ENCODE measurements at places on chromosomes 12 and 14.
A peak's percentile ranks its signal among the peaks of the same experiment; 100 is the strongest.

GRCh38 chr12:102993537-102993936, 36.1 kb downstream of the ASCL1 start:
- DNase-seq, result no peak

DNA sequence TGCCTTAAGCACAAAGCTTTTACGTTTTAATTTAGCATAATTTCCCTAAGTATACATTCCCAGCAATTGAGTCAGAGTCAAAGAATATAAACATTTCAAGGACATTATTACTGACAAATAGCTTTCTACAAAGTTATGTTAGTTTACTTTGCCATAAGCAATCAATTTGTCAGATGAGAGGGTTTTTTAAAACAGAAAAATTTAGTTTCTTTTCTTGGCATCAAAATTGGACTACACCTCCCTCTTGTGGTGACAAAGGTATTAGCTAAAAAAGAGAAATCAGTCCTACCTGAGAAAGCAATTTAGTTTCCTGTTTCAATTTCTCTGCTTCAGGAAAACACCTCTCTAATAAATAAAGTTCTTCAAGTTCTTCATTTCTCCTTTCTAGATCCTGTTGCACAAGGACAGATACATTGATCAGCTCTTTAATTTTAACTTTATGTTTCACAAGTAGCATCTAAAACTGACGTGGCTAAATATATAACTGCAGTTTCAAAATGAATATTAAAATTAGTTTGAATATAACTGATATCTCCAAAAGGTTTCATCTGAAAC, 39.9 kb downstream of the DNAI7 start:
- DNase-seq, result peak; percentile 28

DNA sequence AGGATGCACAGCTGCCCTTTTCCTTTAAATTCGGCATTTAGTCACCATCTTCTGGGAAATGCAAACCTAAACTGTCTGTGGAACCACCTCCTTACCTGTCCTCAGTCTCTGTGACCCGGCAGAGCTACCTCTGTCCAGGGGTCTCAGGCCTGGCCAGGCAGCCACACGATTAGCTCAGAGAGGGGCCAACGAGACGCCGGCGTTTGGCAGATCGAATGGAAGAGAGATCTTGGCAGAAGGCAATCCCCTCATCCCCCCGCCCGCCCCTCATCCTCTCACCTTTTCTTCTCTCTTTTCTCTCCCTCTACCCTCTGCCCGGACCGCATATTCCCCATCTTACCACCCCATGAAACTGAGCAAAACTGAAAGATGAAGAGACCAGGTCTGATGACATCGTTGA, 101.0 kb downstream of the PIWIL1 start:
- DNase-seq, result no peak

DNA sequence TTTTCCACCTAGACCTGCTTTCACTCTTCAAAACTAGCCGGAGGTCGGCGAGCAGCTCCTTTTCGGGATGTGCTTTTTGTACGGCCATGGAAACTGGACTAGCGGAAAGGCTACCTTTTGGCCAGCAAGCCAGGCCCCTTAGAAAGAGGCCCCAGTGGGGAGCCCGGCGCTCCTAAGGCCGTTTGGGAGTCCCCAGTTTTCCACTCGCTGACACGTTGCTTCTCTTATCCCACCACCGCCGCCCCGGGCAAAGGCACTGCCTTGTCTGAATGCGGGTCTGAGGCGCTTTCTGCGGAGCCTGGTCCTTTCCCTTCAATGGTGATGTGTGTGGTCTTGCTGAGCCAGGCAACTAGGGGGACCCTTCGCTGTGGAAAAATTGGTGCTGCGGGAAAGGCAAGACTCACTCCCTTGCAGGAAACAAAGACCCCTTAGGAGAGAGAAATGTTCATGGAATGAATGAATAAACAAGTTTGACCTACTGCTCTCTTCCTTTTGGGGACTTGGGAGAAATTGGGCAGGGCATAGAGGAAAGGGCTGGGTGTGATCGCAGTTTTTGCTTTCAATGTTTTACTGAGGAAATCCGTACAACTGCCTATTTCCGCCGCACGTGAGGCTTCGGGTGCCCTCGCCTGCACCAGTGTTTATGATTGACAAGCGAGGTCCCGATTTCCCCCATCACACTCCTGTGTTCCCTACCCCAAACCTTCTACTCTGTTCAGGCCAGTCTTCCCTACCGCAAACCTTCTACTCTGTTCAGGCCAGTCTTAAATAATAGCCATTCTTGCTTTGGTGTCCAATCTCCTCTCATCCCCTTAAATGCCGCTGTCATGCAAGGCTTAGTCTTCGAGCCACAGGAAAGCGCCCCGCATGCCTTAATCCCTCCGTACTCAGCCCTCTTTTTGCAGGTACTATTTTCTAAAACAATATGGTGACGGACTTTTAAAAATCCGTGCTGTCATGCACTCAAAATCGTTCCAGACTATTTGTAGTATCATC, 1.0 kb upstream of the SLC38A2 start:
- DNase-seq, result peak; percentile 45

- peak; percentile 12 for DNase-seq
Observed at GRCh38 chr12:101697930-101698799, 725 bp downstream of the CHPT1 start.

DNA sequence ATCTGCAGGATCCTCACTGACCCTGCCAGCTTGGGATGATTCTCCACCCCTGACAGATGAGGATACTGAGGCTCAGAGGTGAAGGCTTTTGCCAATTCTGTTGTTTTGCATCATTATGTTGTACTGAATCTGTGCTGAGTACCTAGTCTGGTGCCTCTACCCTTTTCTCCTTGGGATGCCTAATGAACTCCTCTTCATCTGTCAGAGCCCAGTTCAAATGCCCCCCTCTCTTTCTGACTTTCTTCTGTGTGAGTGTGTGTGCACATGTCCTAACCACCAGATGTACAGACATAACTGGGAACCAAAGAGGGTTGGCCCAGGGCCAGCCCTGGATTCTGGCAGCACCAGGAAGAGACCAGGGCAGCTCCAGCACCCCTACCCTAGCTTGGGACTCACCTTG, 22.8 kb downstream of the FOXN4 start:
- no peak for DNase-seq

- peak; percentile 53 for DNase-seq
Observed at GRCh38 chr14:23351681-23352505, 794 bp downstream of the SLC22A17 start.

GRCh38 chr14:59358102-59358501, 107.1 kb downstream of the GPR135 start:
- peak; percentile 63 for DNase-seq

- no peak for DNase-seq
Observed at GRCh38 chr12:39332661-39333175, 110.2 kb downstream of the KIF21A start.

DNA sequence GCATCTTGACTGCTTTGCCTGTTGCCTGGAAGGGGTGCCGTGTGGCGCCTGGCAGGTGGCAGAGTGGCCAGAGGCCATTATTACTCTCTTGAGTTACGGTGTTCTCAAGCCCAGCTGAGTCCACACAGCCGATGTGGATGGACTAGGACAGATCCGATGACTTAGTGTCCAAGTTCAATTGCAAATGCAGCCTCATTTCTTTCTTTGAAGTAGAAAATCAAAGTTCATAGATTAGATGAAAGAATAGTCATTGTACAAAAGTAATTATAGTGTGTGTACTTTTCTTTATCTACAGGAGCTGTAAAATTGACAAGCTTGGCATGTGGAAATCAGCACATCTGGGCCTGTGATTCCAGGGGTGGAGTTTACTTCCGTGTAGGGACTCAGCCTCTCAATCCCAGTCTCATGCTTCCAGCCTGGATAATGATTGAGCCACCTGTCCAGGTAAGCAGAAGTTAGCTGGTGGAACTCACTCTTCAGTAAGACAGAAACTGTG, 44.7 kb downstream of the ANKRD9 start:
- no peak for DNase-seq

DNA sequence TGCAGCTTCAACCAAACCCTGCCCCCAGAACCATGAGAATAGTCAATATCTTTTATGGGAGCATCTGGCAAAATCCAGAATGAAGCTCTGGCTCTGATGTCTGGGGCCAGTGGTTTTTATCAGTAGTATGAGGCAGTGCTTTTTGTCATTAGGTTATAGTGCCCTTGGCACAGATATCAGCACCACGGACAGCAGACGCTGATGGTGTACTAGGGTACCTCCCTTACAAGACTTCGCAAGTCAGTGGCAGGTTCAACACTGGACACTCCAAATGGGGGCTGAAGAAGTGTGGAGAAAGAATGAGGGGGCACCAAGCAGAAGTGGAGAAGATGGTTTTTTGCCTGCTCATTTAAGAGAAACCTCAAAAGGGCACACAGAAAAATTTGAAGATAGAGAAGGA, 68.2 kb upstream of the E2F7 start:
- DNase-seq, result peak; percentile 35

- DNase-seq, result no peak
Observed at GRCh38 chr12:112140728-112141127, 15.4 kb downstream of the TRAFD1 start.

GRCh38 chr14:53929871-53930715, 26.5 kb downstream of the BMP4 start:
- DNase-seq, result no peak

- peak; percentile 32 for DNase-seq
Observed at GRCh38 chr12:79691511-79692248, 916 bp upstream of the PAWR start.

- DNase-seq, result no peak
Observed at GRCh38 chr12:78249578-78249977, 418.9 kb downstream of the NAV3 start.

DNA sequence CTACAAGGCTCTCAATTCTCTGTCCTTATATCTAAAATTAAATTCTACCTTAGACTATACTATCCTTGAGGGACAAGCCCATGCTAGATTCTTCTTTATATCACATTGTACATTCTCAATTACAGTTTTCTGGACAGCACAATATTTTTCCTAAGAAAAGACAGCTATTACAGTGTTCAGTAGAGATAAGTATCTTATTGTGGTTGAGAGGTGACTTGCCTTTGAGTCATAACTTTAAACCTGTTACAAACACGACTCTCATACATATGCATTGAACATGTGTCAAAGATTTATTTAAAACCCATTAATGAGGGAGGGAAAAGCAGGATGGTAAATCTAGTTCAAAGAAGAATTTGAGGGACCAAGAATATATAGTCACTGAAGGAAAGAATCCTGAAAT, 61.1 kb downstream of the TPH2 start:
- DNase-seq, result no peak

- no peak for DNase-seq
Observed at GRCh38 chr12:100251917-100252316, 15.0 kb downstream of the DEPDC4 start.

DNA sequence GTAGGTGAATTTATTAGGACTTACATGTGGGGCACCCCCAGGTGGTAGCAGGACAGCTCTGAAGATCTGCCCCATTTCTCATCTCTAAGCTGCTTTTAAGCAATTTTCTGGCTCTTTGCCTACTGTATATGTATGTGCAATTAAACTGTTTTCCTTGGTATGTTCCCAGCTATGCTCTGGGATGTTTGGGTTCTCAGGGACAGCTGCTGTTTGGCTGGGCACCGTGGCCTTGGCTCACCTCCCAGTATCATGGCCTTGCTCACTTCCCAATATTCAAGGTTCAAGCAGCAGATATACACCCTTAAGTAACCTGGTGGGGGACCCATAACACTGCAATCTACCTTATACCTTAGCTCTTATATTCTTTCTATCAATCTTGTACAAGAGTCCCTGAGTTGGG, 53.7 kb upstream of the KITLG start:
- DNase-seq, result no peak

GRCh38 chr12:24561882-24562770, 386.8 kb downstream of the BCAT1 start:
- peak; percentile 78 for DNase-seq

GRCh38 chr12:121711361-121712189, 977 bp upstream of the TMEM120B start:
- no peak for DNase-seq

- no peak for DNase-seq
Observed at GRCh38 chr14:105908481-105908911, 382.1 kb downstream of the TMEM121 start.

DNA sequence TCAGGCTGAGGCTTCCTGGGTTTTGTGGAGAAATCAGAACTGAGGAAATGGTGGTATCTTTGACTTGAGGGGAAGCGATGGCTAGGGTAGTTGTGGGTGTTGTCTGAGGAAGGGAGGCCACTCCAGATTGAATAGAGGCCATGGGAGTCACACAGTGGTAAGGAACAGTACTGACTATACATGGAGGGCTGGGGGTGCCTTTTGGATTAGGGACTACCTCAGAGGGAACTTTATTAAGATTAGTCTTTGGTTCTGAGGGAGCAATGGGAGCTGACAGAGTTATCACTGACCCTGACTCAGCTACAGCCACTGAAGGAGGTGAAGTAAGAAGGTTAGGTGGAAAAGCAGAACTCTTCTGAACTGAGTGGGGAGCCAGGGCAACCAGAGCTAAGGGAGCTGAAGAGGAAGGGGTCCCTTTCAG, 4.4 kb downstream of the NACA start:
- DNase-seq, result no peak

Data from urothelium cell line (cell line).